ENCODE measurements at places on chromosomes 11 and 22.

DNA sequence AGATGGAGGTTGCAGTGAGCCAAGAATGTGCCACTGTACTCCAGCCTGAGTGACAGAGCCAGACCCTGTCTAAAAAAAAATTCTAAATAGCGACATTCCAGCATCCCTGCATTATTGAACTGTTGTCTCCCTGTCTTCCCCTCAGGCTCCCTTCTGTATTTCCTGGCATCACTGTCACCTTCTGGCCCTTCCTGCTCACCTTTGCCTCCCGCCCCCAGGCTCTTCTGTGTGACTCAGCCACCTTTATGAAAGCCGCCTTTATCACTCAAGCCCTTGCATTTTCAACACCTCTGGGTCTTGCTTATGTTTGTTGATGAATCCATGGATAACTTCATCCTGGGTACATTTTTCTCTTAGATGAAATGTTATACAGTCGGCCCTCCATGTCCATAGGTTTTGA is 21.1 kb downstream of the UBASH3B start:
- DNase-seq = no peak

GRCh38 chr22:33519071-33519973 is 401.0 kb downstream of the LARGE1 start:
- no peak for DNase-seq

GRCh38 chr22:37172266-37173245 is 15.5 kb downstream of the C1QTNF6 start:
- DNase-seq = peak; percentile 12

- no peak for DNase-seq
Measured at GRCh38 chr11:71140206-71140919, 112.0 kb downstream of the SHANK2 start.

- no peak for DNase-seq
Measured at GRCh38 chr11:115958089-115959000, 454.1 kb upstream of the CADM1 start.

DNA sequence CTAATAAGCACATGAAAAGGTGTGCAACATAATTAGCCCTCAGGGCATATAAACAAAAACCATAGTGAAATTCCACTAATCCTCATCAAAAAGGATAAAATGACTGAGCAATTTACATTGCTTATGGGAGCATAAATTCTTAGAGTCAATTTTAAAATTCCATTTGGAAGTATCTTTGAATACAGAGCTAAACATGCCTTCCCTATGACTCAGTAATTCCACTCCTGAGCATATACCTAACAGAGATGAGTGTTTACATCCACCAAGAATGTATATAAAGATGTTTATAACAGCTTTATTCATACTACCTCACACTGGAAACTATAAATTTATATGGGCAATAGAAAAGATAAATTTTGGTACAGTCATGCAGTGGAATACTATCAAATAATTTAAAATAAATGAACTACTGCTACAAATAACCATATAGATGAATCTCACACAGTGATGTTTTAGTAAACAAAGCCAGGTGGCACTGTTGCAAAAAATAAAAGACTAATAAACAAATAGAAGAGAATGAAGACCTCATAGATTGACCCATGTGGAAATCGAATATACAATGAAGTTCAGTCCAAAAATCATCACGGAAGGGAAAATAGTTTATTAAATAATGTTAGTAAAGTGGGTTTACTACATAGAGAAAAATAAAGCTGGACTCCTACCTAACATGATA is 8.2 kb upstream of the OR2D2 start:
- no peak for DNase-seq

DNA sequence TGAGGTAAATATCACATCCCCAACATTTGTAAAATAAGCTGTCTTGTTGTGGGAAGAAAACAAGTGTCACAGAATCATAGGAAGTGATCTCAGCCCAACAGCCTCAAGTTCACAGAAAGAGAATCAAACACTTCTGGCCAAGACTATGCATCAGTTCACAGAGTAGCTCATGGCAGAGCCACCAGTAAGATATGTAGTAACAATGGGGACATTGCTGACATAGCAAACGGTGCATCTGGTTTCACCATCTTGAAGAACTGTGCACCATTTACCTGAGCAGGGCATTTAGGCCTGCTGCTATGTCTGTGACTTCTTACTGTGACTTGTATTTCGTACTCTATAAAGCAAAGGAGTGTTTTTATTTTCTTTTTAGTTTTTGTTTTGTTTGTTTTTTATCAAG is 585.3 kb upstream of the FAT3 start:
- DNase-seq = no peak

- DNase-seq = no peak
Measured at GRCh38 chr11:764322-765024, 12.8 kb downstream of the GATD1 start.

DNA sequence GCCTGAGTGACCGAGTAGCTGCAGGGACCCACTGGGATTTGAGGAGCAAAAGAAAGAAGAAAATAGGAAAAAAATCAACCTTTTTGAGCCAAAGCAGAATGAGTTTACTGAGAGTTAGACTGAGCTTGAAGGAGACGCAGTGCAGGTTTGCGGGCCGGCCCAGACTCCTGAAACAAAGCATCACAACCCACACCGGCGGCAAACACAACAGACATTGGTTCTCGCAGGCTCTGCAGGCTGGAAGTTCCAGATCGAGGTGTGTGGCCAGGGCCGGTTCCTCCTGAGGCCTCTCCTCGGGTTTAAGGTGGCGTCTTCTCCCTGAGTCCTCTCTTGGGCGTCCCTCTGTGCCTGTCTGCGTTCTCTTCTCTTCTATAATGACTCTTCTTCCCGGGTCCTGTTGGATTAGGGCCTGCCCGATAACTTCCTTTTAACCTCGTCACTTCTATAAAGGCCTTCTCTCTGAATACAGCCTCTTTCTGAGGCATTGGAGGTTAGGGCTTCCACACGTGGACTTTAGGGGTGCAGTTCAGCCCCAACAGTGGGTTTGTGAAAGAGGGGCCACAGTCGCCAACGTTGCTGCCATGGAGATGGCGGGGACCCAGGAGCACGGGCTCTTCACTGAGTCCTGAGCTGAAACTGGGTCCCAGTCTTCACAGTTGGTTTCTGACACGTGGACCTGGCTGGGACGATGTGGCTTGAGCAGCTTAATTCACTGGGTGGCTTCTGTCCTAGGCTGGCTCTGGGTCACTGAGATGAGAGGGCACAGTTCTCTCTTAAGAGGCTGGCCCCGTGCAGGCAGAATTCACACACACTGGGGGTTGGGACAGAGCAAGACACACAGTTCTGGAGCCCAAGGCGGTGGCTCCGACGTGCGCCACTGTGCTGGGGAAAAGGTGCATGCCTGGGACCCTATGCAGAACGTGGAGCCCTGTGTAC is 1047.7 kb downstream of the BRD1 start:
- no peak for DNase-seq

DNA sequence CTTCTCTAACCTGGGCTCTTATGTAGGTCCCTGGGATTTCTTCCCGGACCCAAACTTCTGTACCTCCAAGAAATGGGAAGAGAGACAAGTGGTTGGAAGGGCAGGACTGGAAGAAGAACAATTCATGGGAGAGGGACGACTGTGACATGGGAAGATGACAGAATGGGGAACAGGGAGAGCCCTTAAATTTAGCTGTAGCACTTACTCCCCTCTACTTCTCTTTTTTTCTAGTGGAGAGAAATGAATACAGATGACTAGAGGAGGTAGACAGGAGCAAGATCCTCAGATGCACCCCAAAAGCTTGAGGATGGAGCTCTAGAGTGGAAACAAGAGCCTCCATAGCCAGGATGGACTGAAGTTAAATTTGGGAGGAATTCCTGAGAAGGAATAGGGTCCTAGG is 2.3 kb downstream of the RHOG start:
- DNase-seq = no peak

GRCh38 chr11:102985850-102986249 is 30.3 kb upstream of the MMP13 start:
- no peak for DNase-seq

GRCh38 chr11:77758331-77758730 is 62.2 kb downstream of the RSF1 start:
- no peak for DNase-seq

GRCh38 chr11:61797263-61797944 is 4.7 kb downstream of the FEN1 start:
- DNase-seq = peak; percentile 67

DNA sequence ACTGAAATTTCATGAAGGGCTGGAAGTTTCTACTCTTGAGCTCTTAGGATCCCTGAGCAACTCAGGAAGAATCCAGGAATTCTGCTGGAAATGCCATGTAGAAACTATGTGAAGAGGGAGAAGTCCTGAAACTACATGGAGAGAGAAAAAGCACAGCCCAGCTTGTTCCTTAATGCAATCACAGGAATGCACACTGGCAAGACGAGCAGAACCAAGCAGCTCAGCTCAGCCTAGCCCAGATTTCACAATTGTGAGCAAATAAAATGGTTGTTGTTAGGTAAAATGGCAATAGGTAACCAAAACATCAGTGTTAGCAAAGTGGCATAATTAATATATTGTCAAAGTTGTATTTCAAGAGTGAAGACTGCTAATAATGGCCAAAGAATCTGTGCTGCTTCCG is 28.1 kb downstream of the ZNF214 start:
- DNase-seq = no peak

GRCh38 chr11:117009905-117010605 is 88.2 kb downstream of the SIK3 start:
- no peak for DNase-seq

GRCh38 chr11:117903505-117904382 is 25.5 kb downstream of the TMPRSS13 start:
- DNase-seq = no peak

- no peak for DNase-seq
Measured at GRCh38 chr22:48669986-48670716, 1157.5 kb downstream of the BRD1 start.

DNA sequence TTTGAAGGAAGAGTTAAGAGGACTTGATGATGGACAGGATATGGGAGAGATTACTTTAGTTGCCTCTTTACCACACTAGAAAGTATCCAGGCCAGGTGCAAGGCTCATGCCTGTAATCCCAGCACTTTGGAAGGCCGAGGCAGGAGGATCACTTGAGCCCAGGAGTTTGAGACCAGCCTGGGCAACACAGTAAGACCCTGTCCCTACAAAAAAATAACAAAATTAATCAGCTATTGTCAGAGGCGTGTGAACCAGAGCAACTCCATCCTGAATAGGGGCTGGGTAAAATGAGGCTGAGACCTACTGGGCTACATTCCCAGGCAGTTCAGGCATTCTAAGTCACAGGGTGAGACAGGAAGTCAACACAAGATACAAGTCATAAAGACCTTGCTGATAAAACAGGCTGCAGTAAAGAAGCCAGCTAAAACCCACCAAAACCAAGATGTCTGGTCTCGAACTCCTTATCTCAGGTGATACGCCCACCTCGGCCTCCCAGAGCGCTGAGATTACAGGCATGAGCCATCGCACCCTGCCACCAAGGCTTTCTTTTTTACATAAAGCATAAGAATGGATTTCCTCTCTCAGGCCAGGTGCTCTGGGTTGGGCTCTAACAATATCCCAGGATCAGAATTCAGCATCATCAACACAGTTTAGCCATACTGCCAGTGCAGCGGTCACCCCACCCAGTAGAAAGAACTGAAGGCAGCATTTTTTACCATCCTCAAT is 17.8 kb downstream of the PI4KA start:
- DNase-seq = no peak

- no peak for DNase-seq
Measured at GRCh38 chr22:27507935-27508526, 293.5 kb downstream of the MN1 start.

DNA sequence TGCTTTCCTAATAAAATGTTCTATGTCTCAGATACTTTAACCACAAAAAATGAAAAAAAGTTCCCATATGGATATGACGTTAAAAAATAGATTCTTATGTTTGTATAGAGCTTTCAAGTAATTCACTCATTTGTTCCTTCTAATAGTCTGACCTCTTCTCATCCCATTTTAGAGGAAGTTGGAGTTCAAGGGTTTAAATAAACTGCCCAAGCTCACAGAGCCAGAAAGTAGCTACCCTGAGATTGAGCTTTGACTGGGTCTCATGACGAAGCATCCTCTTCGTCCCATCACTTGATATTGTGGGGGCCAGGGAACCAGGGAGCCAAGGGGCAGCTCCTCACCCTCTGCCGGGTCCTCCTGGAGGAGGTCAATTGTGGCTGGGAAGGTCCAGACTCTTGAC is 116.3 kb downstream of the CCDC81 start:
- DNase-seq = no peak

DNA sequence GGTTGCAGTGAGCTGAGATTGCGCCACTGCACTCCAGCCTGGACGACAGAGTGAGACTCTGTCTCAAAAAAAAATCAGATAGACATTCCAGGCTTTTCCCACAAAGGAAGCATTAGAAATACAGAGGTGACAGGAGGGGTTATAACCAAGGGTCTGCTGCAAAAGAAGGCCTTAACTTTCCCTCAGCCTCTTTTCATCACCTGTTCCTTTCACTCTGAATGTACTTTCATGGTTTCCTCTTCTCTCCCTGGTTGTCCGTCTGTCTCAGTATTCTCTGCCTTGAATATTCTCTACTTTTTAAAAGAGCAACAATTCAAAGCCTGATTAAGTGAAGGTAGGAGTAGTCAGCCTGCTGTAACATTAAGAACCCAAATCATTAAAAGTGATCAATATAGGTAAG is 50.2 kb downstream of the CELF1 start:
- no peak for DNase-seq

DNA sequence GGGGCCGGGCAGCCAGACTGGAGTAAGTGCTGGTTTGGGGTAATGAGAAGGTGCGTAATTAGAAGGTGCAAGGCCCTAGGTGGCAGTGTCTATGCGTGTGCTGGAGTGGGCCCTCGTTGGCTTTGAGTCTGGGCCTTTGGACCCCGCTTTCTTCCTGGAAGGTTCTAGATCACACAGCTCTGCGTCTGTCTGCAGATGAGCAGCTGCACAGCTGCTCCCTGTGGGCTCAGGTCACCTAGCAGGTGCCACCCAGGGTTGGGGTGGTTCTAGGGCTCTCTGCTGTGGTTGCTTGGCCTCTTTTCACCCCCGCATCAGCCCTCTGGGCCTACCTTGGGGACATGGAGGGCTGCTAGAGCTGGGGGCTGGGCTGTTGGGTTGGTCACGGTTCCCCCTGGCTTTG is 10.3 kb downstream of the RELT start:
- DNase-seq = no peak

DNA sequence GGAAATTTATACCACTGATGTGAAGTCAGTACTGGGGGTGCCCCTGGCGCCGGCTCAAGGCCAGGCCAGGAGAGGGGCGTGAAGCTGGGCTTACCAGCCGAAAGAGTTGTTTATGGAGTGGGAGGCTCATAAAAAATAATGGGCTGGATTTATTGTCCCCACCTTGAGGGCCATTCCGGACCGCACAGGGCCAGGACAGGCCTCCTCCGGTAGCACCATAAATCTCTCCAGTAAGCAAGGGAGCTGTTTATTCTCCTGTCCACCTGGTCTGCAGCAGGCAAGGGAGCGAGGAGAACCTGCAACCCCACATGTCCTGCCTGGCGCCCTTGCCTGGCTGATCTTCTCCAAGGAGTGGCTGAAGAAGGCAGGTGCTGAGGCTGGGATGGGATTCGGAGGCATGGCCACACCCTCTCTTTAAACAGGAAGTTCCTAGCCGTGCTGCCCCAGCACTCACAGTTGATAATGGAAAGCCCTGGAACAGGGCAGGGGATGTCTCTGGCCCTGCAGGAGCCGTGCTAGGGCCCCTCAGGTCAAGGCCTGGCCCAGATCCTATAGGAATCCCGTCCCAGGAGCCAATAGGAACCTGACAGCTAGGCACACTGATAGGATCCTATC is 65.1 kb downstream of the SCUBE1 start:
- no peak for DNase-seq

GRCh38 chr11:47071791-47072261 is 104.9 kb downstream of the ARFGAP2 start:
- no peak for DNase-seq
